ENCODE measurements at places on chromosomes 7 and 10.

- DNase-seq: no peak
Measured at GRCh38 chr7:115363916-115364315, 442.0 kb downstream of the MDFIC start.

DNA sequence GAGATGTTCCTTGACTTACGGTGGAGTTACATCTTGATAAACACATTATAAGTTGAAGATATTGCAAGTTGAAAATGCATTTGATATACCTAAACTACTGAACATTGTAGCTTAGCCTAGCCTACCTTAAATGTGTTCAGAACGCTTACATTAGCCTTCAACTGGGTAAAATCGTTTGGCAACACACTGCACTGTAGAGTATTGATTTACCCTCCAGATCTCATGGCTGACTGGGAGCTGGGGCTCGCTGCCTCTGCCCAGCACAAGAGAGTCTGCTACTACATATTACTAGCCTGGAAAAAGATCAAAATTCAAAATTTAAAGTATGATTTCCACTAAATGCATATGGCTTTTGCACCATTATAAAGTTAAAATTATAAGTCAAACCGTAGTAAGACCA, 7.5 kb upstream of the AGR3 start:
- no peak for DNase-seq

DNA sequence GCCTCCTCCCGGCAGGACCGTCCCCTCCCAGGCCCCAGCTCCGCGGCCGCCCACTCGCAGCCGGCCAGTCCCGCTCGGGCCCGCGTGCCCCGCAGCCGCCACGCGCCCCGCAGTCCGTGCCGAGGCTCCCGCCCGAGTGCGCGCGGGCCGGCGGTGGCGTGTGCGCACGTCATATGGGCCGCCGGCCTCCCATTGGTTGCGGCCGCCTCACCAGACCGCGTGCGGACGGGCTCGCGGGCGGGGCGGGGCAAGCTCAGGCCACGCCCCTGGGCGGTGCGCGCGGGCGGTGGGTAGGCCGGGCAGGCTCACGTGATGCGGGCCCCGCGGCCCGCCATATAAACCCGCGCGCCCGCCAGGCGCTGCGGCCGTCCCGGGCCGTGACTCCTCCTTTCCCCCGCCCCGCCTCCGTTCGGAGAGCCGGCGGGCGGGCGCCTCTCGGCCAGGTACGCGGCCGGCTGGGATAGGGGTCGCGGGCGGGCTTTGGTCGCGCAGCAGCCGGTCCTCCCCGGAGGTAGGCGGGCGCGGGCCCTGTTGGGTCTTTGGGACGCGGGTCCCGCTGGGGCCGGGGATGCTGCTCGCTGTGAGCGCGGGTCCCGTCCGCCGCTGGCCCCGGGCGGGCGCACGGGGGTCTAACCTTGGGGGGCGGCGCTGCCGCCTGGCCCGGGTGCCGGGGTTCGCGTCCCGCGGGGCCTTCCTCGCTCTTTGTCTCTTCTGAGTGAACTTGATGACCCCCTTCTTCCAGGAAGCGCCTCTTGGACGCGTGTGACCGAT, at the start of gene INSIG1:
Gene INSIG1 (plus strand): TSS at position 362 of the 771 bp plus-strand sequence. CDS start 408 bp downstream, at position 770.
- peak; percentile 96 for DNase-seq

DNA sequence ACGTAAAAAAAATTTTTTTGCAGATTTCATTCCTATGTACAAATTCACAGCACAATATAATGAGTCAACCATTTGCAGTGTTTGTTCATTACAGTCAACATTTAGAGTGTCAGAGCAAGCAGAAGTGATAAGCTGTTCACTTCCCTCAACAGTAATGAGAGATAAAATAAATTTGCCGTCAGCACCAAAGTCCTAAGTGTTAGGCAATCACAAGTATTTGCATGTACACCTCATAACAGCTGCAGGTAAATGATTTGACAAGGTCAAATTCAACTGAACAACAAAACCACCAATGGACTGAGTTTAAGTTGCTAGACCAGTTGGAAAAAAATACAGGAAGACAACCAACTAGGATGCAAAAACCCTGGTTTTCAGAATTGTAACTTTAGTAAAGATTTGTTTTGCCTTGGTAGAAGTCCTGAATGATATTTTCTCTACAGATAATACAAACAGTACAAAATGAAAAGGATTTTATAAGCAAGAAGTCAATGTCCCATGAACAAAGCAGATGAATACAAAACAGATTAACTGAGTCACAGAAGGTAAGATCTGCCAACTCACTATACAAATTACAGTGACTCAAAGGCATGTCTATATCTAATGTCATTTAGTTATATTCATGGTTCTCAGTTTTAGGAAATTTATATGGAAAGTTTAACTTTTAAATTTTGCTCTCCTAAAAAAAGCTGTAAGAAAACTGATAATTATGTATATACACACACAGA, 10.4 kb downstream of the RAPGEF5 start:
- no peak for DNase-seq

DNA sequence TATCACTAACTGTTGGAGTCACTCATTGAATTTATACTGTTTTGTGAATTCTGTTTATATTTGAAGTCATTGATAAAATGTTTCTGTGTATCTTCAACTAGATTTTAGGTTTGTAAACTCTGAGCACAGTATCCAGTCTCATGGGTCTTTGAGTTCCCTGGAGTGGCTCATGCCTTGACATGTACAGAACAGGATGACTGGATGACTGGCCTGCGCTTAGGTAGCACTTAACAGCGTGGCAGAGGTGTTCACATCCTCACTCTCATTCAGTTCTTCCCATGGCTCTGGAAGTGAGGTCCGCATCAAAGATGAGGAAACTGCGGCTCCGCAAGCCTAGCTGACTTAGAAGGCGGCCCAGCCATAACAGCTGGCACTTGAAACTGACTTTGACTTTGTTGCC, 576.9 kb downstream of the SUGCT start:
- no peak for DNase-seq

- DNase-seq: no peak
Measured at GRCh38 chr10:84494849-84495180, 166.4 kb downstream of the CCSER2 start.
